NCI-H446 (cell line): ENCODE measurements at places on chromosomes 7 and 10.

- DNase-seq = no peak
Observed at GRCh38 chr10:79385392-79385795, 38.1 kb downstream of the PPIF start.

- no peak for DNase-seq
Observed at GRCh38 chr10:45302573-45302972, 12.8 kb downstream of the OR13A1 start.

DNA sequence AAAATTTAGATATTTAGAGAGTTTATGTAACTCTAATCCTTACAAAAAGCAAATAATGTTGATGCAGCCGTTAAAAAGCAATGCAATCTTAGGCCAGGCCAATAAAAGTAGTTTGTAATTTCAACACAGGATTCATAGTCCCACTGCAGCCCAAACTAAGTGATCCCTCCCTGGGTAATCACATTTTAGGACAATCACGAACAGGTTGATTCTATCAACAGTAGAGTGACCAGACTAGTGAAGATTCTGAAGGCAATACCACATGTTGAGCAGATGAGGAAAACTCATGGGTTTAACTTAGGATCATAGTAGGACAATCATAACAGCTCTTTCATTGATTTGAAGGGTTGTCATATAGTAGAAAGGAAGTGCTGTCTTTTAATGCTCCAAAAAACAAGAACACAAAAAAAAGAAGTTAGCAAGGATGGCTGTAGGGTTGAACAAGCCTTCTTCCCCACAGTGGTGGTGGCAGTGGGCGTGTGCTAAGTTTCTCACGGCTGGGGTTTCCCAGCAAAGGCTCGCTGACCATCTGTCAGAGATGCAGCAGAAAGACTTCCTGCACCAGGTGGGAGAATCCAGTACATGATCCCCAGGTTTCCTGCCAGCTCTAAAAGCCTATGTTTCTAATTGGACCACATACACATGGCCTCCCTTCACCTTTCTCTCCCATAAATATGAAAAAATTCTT, 212.2 kb downstream of the CHRM2 start:
- no peak for DNase-seq

DNA sequence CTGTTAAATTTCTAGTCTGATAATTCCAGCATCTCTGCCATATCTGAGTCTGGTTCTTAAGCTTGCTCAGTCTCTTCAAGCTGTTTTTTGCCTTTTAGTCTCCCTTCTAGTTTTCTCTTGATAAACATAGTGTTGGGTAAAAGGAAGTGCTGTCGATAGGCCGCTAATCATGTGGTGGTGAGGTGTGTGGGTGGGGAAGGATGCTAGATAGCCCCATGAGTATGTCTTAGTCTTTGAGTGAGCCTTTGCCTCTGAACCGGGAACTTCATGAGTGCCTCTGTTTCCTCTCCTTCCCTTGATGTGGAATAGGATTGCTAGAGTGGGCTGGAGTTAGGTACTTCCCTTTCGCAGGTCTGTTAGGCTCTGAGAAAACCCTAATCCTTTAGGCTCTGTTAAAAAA, 441.8 kb downstream of the INHBA start:
- no peak for DNase-seq
